ENCODE measurements at places on chromosomes 16 and 17.

DNA sequence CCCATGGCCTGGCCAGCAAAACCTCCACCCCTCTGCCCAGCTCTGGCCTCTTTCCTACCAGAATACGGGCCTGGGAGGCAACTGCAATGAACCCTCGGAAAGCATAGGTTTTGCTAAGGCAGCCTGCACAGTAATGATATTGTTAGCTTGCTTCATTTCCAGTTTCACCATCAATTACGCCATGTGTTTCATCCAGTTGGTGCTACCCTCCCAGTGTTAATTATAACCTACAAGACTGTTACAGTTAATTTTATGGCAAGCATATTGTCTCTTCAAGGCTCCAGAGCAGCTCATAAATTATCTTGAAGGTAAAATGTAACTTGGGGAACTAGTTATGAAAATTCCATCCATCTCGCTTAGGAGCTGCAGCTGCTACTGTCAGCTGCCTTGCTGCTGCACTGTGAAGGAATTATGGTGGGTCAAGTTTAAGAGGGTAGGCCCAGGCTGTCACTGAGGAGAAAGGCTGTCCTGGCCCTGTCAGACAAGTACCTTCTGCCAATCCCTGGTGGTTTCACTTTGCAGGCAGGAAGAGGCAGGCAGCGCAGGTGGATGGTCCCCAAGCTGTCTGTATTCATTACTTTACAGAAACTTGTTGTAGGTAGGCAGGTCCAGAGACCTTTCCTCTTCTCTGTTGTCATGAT lies 242.9 kb downstream of the FTO start:
- H3K36me3 ChIP-seq, result no peaks in the 10 kb centered on the region
- H3K4me3 ChIP-seq, result no peak overlapping the region
- no peak overlapping the region for H3K27ac ChIP-seq
- no peaks in the 10 kb centered on the region for H3K27me3 ChIP-seq

- H3K27ac ChIP-seq, result no peak overlapping the region
- peaks cover 17% of the 10 kb centered on the region for H3K36me3 ChIP-seq
- H3K4me3 ChIP-seq, result no peak overlapping the region
- no peak for DNase-seq
- no peaks in the 10 kb centered on the region for H3K27me3 ChIP-seq
Observed at GRCh38 chr17:82076785-82077591, 11.4 kb upstream of the DUS1L start.

DNA sequence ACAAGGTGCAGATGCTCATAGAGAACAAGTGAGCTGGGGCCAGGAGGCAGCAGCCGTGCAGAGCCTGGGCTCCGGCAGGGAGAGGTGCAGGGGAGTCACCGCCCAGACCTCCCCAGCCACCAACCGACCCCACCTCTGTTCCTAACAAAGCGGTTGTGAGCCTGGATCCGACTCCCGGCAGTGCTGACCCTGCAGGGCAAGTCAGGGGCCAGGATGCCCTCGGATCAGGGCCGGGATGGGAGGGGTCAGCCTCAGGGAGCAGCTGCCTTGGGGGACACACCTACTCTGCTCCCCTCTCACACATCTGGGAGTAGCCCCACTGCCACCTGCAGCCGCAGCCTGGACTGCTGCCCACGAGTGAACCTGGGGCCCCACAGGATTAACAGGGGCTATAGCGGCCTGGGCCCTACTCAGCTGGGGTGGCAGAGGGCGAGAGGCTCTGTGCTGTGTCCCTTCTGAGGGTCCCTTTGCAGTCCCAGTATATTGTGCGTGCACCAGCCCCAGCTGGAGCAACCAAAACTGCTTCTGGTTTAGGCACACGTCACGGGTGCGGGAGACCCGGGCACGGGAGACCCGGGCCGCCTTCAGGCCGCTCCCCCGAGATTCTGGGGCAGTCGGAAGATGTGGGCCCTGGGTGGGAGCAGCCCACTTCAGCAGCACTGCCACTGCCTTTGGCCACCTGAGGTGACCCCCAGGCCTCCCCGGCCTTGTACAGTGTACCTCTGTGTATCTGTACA lies 21.2 kb downstream of the MNT start:
- peak overlapping the region; percentile 28 for H3K27ac ChIP-seq
- H3K36me3 ChIP-seq, result no peaks in the 10 kb centered on the region
- H3K4me1 ChIP-seq, result peaks cover 16% of the 10 kb centered on the region

GRCh38 chr16:87543436-87544191 lies 50.8 kb upstream of the ZCCHC14 start:
- H3K27me3 ChIP-seq, result peaks cover 4% of the 10 kb centered on the region
- no peak overlapping the region for H3K4me3 ChIP-seq
- H3K27ac ChIP-seq, result no peak overlapping the region
- no peaks in the 10 kb centered on the region for H3K36me3 ChIP-seq

- H3K4me1 ChIP-seq, result no peaks in the 10 kb centered on the region
- no peak overlapping the region for H3K27ac ChIP-seq
- H3K36me3 ChIP-seq, result no peaks in the 10 kb centered on the region
Observed at GRCh38 chr16:78998879-78999278, 601.7 kb downstream of the MAF start.

DNA sequence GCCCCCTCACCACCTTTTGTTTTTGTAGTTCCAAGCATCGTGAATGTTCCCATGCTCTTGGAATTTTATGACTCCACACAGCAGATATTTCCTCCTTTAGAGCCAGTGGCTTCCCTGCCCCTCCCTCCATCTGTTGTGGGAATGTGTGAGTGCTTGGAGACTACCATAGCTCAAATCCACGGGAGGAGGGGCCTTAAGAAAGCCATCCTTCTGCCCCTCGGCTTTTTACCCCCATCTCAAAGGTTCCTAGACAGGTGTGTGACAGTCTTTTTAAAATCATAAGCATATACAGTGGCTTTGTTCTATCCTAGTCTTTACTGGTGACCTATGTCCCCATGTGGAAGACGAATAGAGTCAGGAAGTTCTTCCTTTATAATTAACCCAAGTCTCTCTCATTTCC lies 47.2 kb downstream of the YPEL2 start:
- H3K36me3 ChIP-seq, result no peaks in the 10 kb centered on the region
- no peaks in the 10 kb centered on the region for H3K27me3 ChIP-seq
- peak overlapping the region; percentile 16 for H3K27ac ChIP-seq

DNA sequence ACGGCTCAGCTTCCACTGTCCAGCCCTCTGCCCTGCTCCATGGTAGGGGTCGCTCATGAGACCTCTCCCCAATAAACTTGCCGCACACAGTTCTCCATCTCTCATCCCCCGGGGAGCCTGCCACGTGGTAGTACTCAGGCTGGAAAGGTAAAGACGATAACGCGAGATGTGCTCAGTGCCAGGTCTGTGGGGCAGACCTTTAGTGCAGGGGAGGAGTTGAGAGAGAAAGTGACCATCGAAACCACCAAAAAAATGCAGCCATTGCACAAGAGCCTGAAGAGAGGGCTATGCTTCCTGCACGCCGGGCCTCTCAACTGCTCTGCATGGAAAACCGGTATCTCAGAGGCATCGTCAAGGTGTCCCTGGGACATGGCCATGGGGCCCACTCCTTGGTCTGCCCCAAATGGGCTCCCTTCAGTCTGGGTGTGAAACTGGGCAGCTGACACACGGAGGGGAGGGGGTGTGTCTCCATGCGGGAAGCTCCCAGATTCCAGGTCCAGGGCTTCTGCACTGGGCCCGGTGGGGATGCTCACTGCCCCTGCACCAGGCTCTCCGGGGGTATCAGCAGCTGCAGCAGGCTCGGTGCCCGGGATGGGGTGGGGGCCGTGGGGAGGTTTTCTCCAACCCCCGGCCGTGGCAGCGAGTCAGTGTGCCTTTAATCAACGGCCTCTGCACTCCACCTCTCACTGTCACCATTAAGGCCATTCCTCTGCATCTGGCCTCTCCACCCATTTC lies 4.7 kb upstream of the AANAT start:
- no peak overlapping the region for H3K27ac ChIP-seq
- no peaks in the 10 kb centered on the region for H3K4me1 ChIP-seq

Data from prostate gland (tissue), 2 donors.